H54 (cell line): ENCODE measurements at places on chromosomes 2 and 18.

- no peak for DNase-seq
Measured at GRCh38 chr2:235520787-235521186, 26.9 kb downstream of the AGAP1 start.

- DNase-seq: no peak
Measured at GRCh38 chr2:176432434-176432833, 163.2 kb downstream of the MTX2 start.

GRCh38 chr2:112276954-112277353 is 1.6 kb downstream of the ZC3H6 start:
- DNase-seq: no peak

- no peak for DNase-seq
Measured at GRCh38 chr18:66252703-66253102, 351.2 kb downstream of the CDH19 start.
